ENCODE measurements at places on chromosomes 2 and 18. TPM values are rescaled to one million over a fixed set of nuclear protein-coding genes. Genes with fewer than 3 reads are reported as not detected.

GRCh38 chr2:241863536-241863954, 4.9 kb upstream of the PDCD1 start:
- no peak overlapping the region for H3K27ac ChIP-seq
- peak; percentile 82 for DNase-seq
- H3K4me3 ChIP-seq, result no peak overlapping the region
- H3K27me3 ChIP-seq, result peaks cover 10% of the 10 kb centered on the region
- peaks cover 13% of the 10 kb centered on the region for H3K4me1 ChIP-seq

DNA sequence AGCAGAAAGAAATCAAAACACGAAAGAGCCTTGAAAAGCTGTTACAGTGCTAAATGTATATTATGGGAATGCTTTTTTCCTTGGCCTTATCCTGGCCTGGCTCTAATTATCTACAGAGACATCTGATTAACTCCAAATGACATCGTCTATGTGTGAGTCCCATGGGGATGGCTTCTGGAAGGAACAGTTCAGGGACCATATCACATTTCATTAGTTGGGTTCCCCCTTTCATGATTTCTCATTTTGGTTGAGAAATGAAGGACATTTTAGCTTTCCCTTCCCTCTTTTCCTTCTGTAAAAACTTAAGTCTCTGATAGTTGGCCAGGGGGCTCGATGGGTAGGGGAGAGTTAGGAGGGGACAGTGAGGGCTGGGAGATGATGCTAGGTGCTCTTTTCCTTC, 116.7 kb downstream of the PRKCE start:
- no peak overlapping the region for H3K27ac ChIP-seq
- no peaks in the 10 kb centered on the region for H3K27me3 ChIP-seq
- H3K4me3 ChIP-seq, result no peak overlapping the region
- no peak for DNase-seq

- H3K27ac ChIP-seq, result no peak overlapping the region
- H3K4me3 ChIP-seq, result no peak overlapping the region
- H3K36me3 ChIP-seq, result no peaks in the 10 kb centered on the region
- no peaks in the 10 kb centered on the region for H3K4me1 ChIP-seq
These were observed 552.3 kb downstream of the TSN start for GRCh38 chr2:122307763-122308162.

DNA sequence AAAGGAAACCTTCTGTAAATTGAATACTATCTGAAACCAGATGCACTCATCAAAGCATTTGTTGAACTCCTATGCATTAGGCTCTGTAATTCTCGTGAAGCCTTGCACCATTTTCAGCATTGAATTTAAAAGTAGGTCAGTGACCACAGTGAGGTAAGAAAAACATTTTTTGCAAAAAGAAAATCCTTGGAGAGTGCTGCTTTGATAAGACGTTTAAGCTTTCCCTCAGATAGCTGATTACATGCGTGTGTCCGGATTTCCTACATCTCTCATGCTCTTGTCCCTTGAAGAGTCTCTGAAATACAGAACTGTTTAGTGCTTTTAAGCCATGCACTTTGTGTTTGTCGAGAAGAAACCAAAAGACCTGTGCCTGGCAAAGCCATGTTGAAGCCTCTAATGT, 113.6 kb downstream of the FMNL2 start:
- peaks cover 35% of the 10 kb centered on the region for H3K4me1 ChIP-seq
- H3K4me3 ChIP-seq, result no peak overlapping the region
- H3K27me3 ChIP-seq, result no peaks in the 10 kb centered on the region
- no peak for DNase-seq
- H3K27ac ChIP-seq, result no peak overlapping the region

DNA sequence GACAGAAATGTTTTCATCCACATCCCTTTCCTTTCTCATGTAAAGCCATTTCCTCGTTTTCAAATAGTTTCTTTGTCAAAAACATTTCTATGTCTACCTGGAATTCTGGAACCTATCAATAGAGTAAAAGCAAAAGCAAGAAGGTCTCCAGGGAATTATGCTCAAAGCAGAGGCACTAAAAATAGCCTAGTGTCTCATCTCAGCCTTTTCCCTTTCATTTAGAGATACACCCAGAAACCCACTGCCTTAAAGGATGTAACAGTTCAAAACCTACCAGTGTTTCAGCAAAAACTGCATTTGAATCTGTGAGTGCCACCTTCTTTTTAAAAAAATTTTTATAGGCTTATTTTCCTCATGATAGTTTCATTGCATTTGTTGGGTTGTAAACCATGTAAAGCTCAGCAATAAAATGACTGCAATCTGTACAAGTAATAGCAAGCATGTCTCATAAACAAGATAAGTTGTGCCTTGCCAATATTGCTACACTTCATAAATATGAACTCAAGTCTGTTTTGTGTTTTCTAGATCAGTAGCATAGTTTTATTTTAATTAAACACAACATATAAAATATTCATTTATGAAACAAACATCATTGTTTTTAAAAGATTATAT, 927.3 kb upstream of the ACVR2A start:
- DNase-seq, result no peak
- H3K36me3 ChIP-seq, result no peaks in the 10 kb centered on the region
- H3K4me1 ChIP-seq, result peaks cover 17% of the 10 kb centered on the region
- no peaks in the 10 kb centered on the region for H3K27me3 ChIP-seq
- no peak overlapping the region for H3K27ac ChIP-seq

DNA sequence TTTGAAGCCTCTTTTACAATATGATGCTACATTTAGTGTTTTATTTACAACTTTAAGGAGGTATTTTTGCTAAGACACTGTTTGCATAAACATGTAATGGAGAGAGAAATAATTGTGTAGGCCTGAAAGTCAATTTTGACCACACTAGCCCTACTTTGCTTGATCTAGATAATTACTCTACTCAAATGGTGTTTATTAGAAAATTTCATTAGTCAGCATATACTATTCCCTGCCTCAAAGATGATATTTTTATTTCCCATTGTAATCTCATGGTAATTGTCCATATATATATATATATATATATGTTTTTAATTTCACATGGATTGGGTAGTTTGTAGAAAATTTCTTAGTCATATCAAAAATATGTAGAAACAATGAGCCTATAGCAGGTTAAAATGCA, 632.2 kb downstream of the SATB2 start:
- H3K4me3 ChIP-seq, result no peak overlapping the region
- no peaks in the 10 kb centered on the region for H3K4me1 ChIP-seq
- no peak overlapping the region for H3K27ac ChIP-seq
- DNase-seq, result no peak
- no peaks in the 10 kb centered on the region for H3K36me3 ChIP-seq

DNA sequence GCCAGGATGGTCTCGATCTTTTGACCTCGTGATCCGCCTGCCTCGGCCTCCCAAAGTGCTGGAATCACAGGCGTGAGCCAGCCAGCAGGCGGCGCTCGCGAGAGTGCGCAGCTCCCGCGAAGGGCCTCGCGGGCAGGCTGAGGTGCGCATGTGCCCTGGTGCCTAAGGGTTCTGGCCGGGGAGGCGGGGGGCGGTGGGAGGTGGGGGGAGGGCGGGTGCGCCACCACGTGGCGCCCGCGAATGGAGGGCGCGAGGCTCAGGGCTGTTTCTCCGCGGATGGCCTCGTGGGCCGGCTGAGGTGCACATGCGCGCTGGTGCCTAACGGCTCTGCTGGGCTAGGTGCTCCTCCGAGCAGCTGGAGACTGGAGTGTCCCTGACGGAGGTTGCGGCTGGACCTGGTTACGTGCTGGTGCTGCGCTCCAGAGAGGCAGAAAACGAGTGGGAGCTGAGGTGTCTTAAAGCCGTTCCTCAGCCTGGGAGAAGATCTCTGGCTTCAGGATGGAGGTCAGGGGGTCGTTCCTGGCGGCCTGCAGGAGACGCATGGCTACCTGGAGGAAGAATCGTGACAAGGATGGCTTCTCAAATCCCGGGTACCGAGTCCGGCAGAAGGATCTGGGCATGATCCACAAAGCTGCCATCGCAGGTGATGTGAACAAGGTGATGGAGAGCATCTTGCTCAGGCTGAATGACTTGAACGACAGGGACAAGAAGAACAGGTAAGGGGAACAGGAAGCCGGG, at the start of gene ANKRD62:
Gene ANKRD62, plus strand, starts transcription at position 324 of the 738 bp plus-strand sequence. Its CDS starts 175 bp downstream, at position 499.
- no peak within 1 kb of the TSS for H3K4me3 ChIP-seq
- H3K27ac ChIP-seq, result no peak within 1 kb of the TSS
- no peaks in the 10 kb centered on the region for H3K4me1 ChIP-seq
- H3K27me3 ChIP-seq, result no peaks in the 10 kb centered on the region

GRCh38 chr2:41722668-41723369, 325.0 kb upstream of the PKDCC start:
- no peaks in the 10 kb centered on the region for H3K4me1 ChIP-seq
- no peaks in the 10 kb centered on the region for H3K36me3 ChIP-seq
- no peaks in the 10 kb centered on the region for H3K27me3 ChIP-seq
- DNase-seq, result no peak
- H3K27ac ChIP-seq, result no peak overlapping the region
- no peak overlapping the region for H3K4me3 ChIP-seq

DNA sequence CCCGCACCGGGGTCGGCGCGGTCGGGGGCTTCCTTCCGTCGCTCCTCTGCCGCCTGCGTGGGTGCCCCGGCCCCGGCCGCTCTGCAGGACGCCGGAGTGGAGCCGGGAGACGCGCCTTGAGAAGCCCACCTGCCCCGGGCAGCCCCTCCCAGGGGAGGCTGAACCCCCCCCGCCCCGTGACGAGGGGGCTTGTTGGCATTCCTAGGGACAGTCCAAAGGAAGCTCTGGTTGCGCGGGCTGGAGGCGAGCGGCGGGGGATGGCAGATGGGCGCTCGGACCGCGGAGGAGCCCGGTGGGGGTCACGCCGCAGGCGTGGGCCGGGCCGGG, 133.5 kb upstream of the MGAT5 start:
- H3K4me3 ChIP-seq, result peak overlapping the region; percentile 93
- H3K36me3 ChIP-seq, result no peaks in the 10 kb centered on the region
- H3K27me3 ChIP-seq, result no peaks in the 10 kb centered on the region
- no peaks in the 10 kb centered on the region for H3K4me1 ChIP-seq

DNA sequence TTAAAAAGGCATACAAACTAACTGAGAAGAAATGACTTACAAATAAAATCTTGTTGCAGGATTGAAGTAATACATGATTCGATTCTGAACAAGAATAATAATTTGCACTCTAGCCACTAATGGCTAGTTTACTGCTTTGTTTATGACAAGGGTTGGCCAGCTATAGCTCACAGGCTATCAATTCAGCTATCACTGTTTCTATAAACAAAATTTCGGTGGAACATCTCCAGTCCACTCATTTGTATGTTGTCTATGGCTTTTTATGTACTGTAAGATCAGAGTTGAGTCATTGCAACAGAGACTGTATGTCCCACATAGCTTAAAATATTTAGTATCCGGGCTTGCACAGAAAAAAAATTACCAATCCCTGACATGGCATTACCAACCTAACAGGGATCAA, 543.7 kb upstream of the CNTNAP5 start:
- no peak overlapping the region for H3K27ac ChIP-seq
- H3K4me3 ChIP-seq, result no peak overlapping the region
- no peaks in the 10 kb centered on the region for H3K4me1 ChIP-seq
- no peaks in the 10 kb centered on the region for H3K27me3 ChIP-seq
- H3K36me3 ChIP-seq, result no peaks in the 10 kb centered on the region

- H3K27ac ChIP-seq, result no peak overlapping the region
- H3K27me3 ChIP-seq, result no peaks in the 10 kb centered on the region
- no peak overlapping the region for H3K4me3 ChIP-seq
- H3K4me1 ChIP-seq, result peaks cover 20% of the 10 kb centered on the region
- no peak for DNase-seq
These were observed 3.6 kb upstream of the MTERF4 start for GRCh38 chr2:241105641-241106040.

DNA sequence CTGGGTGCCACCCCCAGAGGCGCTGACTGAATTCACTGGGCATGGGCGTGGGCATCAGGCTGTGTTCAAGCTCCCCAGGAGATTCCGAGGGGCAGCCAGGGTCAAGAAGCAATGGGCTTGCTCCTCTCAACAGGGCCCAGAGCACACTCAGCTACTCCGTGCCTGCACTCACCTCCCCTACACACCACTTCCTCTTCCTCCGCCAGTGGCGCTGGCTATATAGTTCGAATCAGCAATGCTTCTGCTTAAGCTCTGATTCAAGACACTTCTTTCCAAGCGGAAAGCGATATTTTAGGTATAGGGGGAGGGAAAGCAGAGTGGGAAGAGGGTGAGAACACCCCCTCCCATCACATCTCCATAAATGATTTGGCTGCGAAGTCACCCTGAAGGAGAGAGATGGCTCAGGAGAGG, 42.1 kb downstream of the CRACDL start:
- no peaks in the 10 kb centered on the region for H3K36me3 ChIP-seq
- no peak overlapping the region for H3K4me3 ChIP-seq
- DNase-seq, result no peak
- H3K27me3 ChIP-seq, result no peaks in the 10 kb centered on the region
- H3K27ac ChIP-seq, result no peak overlapping the region
- no peaks in the 10 kb centered on the region for H3K4me1 ChIP-seq

- H3K27me3 ChIP-seq, result no peaks in the 10 kb centered on the region
- no peaks in the 10 kb centered on the region for H3K4me1 ChIP-seq
- no peaks in the 10 kb centered on the region for H3K36me3 ChIP-seq
- H3K27ac ChIP-seq, result no peak overlapping the region
- no peak for DNase-seq
- no peak overlapping the region for H3K4me3 ChIP-seq
These were observed 43.3 kb upstream of the SERPINB2 start for GRCh38 chr18:63844254-63844653.

DNA sequence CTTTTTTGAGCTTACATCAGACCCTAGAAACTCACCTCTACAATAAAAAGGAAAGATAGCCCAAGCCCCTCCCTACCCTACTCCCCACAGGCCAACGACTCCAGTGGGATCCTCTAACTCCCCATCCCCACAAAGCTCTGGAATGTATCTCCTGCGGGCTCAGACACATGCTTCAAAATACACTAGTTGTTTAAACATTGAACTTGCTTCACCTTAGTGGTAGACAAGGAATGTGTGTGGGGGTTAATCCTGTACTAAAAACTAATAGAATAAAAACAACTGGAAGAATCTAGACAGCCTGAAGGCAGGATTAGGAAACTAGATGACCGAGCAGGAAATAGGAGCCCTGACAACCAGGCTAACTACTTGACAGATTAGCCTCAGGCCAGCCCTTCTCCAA, 211.5 kb downstream of the SUCLG1 start:
- H3K27me3 ChIP-seq, result no peaks in the 10 kb centered on the region
- DNase-seq, result no peak
- no peaks in the 10 kb centered on the region for H3K4me1 ChIP-seq
- no peak overlapping the region for H3K4me3 ChIP-seq

- no peak for DNase-seq
- H3K36me3 ChIP-seq, result no peaks in the 10 kb centered on the region
- no peaks in the 10 kb centered on the region for H3K4me1 ChIP-seq
These were observed 593.1 kb downstream of the CBLN2 start for GRCh38 chr18:71951001-71951400.

DNA sequence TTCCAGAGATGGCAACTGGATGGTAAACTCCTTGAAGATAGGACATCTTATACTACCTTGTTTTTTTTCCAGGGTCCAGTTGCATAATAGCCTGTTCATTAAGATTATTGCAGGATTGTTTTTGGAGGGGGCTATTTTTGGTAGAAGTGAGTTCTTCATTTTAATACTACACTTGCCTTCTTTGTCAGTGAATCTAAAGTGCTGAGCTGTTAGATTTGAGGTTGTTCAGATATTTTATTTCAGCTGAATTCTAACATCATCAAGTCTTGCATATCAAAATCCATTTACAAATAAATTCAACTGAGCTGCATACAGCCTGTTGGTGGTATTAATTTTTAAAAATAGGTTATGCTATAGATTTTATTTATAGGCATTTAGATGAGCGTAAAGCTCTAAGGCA, 72.1 kb downstream of the PLCL1 start:
- no peak for DNase-seq
- H3K4me3 ChIP-seq, result no peak overlapping the region
- H3K27ac ChIP-seq, result no peak overlapping the region
- H3K4me1 ChIP-seq, result peaks cover 6% of the 10 kb centered on the region
- H3K27me3 ChIP-seq, result no peaks in the 10 kb centered on the region

Gene ITGAV
- 6.9 TPM for polyA plus RNA-seq

Gene CCDC150
- polyA plus RNA-seq, result 2.0 TPM

Gene CXCR2
- polyA plus RNA-seq, result 0.46 TPM

Gene MOGAT1
- polyA plus RNA-seq, result not detected

Gene KCNG3
- polyA plus RNA-seq, result 0.63 TPM

Data from sigmoid colon (tissue), 7 donors.